Fibroblast of mammary gland (primary cell): ENCODE measurements at places on chromosomes 1 and 21.

DNA sequence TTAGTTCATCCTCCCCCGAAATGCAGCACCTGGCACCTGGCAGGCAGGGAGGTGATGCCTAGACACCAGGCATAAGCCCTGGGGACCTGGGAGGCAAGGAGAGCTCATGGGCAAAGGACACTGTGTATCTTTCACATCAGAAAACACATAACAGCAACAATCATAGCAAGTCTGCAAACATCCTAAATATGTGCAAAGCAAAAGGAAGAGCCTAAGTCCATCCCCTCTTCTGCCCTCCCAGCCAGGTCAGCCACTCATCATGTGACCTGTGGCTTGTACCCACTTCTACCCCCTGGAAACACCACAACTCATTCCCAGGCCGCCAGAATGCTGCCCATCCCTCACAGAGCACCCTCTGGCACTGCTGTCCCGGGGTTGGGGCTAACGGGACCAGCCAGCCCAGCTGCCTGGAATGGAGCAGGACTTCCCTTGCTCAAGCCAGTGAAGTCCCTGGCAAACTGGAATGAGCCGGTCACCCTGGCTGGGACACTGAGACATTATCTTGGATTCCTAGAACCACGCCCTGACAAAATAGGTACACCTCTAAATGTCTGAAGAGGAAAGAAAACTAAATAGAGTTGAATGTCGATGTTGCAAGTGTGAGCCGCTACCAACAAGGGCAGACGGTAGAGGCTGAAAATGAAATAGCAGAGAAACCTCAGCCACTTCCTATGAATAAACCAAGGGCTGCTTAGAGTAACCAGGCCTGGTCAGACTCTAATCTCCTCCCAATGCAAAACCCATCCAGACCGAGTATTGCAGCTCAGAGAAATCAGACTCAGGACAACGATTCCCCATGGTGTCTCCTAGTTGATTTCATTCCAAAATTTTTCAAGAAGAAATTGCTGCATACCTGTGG is 29.4 kb downstream of the TMPRSS2 start:
- no peak for DNase-seq

- DNase-seq, result no peak
Observed at GRCh38 chr1:228077565-228078330, 4.8 kb upstream of the ARF1 start.

DNA sequence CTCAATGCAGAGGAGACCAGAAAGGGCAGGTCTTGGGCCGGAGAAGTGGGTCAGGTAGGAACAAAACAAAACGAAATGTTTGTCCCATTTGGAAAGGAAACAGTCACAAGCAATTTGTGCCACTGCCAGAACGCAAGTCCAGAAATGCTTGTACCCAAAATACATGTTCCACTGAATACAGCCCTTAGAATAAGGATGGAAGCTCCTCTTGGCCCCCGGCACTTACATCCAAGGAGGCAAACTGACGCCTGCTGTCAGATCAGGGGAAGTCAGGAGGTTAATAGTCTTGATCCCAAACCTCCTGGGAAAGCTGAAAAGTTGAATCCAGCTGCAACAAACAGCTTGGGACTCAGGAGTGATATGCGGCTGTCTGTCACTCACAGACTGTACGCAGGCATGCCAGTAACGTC is 75.9 kb upstream of the GALNT2 start:
- no peak for DNase-seq

DNA sequence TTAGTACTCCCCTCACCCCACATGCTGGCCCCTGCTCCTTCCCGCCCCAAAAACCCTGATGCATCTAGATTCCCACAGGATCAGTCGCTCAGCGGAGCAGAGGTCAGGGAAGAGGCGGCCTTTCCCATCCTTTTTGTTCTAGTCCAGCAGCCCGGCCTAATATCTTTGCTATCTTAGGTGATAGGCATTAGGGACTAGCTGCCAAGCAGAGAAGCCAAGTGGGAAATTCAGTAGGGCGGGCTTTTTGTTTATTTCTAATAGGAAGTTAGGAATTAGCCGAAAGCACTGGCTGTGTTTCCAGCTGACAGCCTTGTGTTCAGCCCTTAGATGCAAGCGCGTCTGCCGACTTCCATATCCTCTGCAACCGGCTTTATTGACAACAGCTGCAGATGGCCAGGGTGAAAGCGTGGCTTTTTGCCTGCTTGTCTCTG is 59.0 kb upstream of the BCAR3 start:
- DNase-seq, result peak; percentile 53

- DNase-seq, result no peak
Observed at GRCh38 chr1:3494321-3495308, 40.1 kb downstream of the ARHGEF16 start.

GRCh38 chr1:245776139-245776538 is 621.4 kb downstream of the KIF26B start:
- DNase-seq, result no peak

- peak; percentile 74 for DNase-seq
Observed at GRCh38 chr1:227885648-227886502, 61.9 kb downstream of the WNT9A start.

GRCh38 chr1:91278754-91279153 is 125.9 kb downstream of the HFM1 start:
- DNase-seq, result peak; percentile 31

DNA sequence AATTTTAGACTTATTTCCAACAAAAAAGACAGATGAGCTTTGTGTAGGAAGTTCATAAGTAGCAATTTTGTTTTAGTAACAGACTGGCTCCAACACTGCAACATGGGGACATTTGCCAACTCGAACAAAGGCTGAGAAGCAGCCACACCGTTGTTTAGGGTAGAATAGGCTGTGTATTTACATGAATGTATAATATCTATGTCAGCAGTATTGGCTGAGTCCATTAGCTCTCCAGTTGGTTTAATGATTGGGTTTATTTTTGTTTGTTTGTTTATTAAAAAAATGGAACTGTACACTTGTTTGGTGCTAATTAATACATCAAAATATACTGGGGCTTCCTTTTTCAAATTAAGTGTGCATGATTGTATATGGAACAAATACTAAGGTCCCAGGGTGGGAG is 7.3 kb upstream of the TMCO2 start:
- DNase-seq, result no peak

- DNase-seq, result no peak
Observed at GRCh38 chr1:234550341-234551031, 59.5 kb downstream of the IRF2BP2 start.

DNA sequence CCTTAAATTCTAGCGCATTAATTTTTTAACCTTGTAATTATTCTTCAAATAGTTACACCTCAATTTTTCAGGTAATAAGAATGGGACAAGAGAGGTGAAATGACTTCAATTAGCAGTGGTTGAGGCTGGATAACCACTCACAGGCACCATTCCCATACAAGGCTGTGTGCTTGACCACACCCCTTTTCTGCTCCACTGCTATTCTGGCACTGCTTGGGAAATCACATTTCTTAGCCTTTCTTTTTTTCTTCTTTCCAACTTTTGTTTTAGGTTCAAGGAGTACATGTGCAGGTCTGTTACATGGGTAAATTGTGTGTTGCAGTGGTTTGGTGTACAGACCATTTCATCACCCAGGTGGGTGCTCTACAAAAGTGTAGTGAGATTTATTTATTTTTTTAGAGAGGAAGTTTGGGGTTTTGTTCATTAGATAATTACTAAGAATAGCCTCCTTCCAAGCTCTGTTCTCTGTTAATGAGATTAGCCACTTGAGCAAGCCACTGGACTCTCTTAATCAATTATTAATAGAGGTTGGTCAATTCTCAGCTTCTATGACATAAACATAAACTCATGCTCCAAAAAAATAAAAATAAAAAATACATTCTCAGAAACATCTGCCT is 14.4 kb downstream of the ILDR2 start:
- no peak for DNase-seq

DNA sequence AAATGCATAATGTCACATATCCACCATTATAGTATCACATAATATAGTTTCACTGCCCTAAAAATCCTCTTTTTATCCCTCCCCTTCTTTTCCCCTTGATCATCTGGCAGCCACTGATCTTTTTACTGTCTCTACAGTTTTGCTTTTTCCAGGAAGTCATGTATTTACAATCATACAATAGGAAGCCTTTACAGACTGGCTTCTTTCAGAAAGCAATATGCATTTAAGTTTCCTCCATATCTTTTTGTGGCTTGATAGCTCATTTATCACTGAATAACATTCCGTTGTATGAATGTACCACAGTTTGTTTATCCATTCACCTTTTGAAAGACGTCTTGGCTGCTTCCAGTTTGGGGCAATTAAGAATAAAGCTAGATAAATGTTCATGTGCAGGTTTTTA is 14.3 kb upstream of the WDTC1 start:
- no peak for DNase-seq

DNA sequence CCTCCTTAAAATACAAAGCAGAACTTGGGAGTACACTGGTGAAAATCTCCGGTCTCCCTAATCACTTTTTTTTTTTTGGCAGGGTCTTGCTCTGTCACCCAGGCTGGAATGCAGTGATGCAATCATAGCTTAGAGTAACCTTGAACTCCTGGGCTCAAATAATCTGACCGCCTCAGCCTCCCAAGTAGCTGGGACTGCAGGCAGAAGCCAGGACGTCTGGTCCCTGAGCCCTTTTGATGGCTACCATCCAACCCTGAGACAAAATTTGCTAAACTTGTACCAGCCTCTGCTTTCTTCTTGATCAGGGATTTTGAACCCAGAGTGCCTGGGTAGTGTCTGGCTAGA is 4.1 kb downstream of the L1TD1 start:
- peak; percentile 18 for DNase-seq

GRCh38 chr1:110412576-110412975 is 5.1 kb upstream of the LAMTOR5 start:
- DNase-seq, result peak; percentile 71

- DNase-seq, result no peak
Observed at GRCh38 chr21:27595716-27596115, 628.8 kb upstream of the ADAMTS5 start.
